ENCODE measurements at places on chromosomes 12 and 14. TPM values are rescaled to one million over a fixed set of nuclear protein-coding genes. Genes with fewer than 3 reads are reported as not detected.

VRTN gene
- not detected for total RNA-seq

DNA sequence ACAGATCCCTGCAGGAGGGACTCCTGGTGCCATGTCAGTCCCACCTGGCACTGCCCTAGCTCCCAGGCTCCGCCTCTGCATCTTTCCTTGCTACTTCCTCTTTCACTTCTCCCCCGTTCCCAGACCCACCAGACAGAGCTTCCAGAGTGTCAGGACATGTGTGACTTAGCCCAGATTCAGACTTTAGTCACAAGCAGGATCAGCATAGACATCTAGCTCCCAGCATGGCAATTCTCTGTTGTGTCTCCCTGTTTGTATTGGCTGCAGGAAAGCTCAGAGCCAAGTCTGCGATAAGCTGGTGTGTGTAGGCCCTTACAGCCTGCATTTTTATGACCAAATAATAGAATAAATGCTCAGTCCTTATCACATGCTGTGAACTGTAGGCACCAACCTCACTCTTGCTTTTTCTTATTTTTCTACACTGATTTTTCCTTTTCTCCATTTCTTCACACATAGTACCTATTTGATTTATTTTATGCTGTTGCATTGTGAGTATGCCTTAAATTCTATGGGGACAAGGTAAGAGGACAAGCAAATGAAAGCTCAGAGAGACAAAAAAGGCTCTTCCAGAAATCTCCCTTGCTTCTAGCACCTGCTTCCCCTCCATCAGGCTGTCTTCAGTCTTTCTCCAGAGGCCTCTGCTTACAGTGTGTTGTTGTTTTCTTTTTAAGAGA lies 5.9 kb downstream of the DHRS2 start:
- no peak for DNase-seq

CLEC2D gene
- 1.5 TPM for total RNA-seq

DNA sequence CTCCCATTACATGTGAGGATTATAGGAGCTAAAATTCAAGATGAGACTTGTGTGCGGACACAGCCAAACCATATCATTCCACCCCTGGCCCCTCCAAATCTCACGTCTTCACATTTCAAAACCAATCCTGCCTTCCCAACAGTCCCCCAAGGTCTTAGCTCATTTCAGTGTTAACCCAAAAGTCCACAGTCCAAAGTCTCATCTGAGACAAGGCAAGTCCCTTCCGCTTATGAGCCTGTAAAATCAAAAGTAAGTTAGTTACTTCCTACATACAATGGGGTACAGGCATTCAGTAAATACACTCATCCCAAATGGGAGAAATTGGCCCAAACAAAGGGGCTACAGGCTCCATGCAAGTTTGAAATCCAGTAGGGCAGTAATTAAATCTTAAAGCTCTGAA lies 76.1 kb downstream of the CRADD start:
- DNase-seq = no peak

LRRC10 gene
- total RNA-seq = not detected

DNA sequence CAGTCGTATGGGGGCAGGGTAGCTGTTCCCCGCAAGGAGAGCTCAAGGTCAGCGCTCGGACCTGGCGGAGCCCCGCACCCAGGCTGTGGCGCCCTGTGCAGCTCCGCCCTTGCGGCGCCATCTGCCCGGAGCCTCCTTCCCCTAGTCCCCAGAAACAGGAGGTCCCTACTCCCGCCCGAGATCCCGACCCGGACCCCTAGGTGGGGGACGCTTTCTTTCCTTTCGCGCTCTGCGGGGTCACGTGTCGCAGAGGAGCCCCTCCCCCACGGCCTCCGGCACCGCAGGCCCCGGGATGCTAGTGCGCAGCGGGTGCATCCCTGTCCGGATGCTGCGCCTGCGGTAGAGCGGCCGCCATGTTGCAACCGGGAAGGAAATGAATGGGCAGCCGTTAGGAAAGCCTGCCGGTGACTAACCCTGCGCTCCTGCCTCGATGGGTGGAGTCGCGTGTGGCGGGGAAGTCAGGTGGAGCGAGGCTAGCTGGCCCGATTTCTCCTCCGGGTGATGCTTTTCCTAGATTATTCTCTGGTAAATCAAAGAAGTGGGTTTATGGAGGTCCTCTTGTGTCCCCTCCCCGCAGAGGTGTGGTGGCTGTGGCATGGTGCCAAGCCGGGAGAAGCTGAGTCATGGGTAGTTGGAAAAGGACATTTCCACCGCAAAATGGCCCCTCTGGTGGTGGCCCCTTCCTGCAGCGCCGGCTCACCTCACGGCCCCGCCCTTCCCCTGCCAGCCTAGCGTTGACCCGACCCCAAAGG lies 804 bp downstream of the GAPDH start:
- DNase-seq = peak; percentile 86

GRCh38 chr12:43883748-43884147 lies 47.9 kb downstream of the TMEM117 start:
- no peak for DNase-seq

DNA sequence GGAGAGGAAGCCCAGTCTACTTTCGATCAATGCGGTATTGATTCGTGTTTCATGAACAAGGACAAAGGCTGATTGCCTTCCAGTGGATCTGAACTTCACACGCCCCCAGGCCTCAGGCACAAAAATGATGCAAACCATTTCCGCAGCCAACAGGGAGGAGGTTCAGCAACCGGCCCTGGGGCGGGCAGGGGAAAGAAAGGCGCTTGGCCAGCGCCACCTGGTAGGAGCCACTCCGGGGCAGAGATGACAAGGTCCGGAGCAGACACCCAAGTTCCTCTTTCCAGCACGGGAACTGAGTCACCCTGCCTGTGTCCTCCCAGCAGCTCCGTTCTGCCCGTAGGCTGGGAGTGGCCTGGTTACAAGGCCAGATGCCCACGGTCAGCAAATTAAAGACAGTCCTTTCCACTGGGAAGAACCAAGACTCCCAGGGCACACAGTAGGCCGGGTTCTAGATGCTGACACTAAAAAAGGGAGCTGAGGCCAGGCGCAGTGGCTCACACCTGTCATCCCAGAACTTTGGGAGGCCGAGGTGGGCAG lies 136.3 kb downstream of the SCARB1 start:
- peak; percentile 58 for DNase-seq

DNA sequence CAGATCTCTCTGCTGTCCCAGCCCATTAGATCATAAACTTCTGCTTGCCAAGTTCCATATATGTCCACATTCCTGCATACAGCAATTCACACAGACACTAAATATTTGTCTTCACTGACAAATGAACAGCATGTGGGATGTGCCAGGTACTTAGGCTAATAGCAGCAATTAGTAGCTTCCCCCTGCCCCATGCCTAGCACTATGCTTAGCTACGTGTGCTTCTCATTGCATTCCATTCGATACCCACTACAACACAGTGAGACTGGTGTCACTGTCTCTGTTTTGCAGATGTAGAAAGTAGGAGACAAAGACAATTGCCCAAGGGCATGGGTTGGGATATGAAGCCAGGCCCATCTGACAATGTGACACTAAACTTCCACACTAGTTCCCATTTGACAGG lies 308.4 kb downstream of the BCL11B start:
- no peak for DNase-seq

- no peak for DNase-seq
Measured at GRCh38 chr14:81400852-81401251, 728 bp upstream of the STON2 start.

- DNase-seq = peak; percentile 62
Measured at GRCh38 chr12:26845984-26846383, 13.0 kb upstream of the ITPR2 start.

RALGAPA1 gene
- 138 TPM for total RNA-seq

DNA sequence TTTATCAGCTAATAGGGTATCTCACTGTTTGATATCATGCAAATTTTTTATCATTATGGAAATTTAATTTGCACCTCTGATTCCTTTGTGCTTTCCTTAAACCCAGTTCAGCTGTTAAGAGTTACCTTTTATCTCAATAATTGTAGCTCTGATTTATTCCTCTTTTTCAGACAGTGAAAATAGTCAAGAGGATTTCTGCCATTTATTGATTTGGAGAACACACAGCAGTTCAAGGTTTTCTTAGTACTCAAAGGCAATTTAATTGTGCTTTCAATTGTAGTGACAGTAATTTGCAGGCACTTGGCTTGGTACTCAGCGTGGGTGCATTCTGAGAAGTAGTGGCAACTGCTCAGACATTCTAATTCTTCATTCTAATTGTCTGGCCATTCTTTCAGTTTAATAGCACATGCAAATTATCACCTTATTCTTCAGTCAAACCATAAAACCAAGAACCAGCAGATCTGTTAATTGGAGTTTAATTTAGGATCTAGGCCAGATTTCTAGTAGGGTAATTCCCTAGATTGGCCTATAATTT lies 709.3 kb downstream of the RPS29 start:
- no peak for DNase-seq

GRCh38 chr12:9169979-9170634 lies 38.1 kb downstream of the PZP start:
- no peak for DNase-seq

DNA sequence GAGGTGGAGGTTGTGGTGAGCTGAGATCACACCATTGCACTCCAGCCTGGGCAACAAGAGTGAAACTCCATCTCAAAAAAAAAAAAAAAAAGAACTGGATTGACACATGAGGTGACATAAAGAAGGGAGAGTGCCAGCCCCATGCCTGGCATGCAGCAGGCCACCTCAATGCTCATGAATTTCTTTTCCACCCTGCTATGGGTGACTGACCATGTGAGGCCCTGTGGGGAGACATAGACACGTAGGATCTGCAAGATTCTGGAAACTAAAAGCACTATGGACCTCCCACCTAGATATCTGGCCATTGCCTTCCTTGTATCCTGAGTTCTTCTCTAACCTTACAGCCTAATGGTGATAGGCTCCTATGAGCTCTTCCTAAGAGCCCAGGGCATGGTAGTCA lies 5.6 kb upstream of the ACTN1 start:
- no peak for DNase-seq

FGF23 gene
- total RNA-seq = not detected

- no peak for DNase-seq
Measured at GRCh38 chr12:114693532-114693931, 9.6 kb upstream of the TBX3 start.

DNA sequence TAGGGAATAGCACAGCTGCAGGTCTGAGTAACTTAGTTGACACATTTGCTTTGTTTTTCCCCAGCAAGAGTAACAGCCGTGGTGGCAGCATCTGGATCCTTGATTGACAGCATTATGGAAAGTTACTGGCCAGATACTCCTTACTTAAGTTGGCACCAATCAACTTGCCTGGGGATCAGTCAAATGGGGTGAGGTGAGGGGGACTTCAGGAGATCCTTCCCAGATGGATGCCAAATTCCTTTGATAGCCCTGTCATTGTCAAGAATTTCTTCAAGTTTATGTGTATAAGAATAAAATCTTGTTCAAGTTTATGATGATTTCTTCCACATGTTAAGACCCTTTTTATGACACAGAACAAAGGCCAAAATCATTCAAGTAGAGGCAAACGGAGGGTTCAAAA lies 618.4 kb downstream of the SLC6A15 start:
- no peak for DNase-seq

DNA sequence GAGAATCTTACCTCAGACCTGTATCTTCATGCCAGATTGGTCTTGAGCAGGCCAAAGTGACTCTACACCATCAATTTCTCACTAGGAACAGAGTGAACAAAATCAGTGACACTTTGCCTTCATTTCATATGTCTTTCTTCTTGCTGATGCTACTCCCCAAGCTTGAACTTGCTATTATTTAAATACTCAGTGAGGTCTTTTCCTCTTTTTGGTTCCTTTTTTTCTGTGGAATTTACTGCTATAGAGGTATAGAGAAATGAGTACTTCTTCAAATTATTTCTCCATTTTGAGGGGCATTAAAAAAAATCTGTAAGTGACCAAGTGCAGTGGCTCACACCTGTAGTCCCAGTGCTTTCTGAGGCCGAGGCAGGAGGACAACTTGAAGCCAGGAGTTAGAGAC lies at the start of gene GPR33:
Gene GPR33 (minus strand): TSS at position 154 of the 400 bp plus-strand sequence. CDS start 4,074 bp downstream, outside the sequence.
- DNase-seq = no peak
